ENCODE measurements at places on chromosomes 2 and 18.
A peak's percentile ranks its signal among the peaks of the same experiment; 100 is the strongest.

GRCh38 chr2:65320042-65320725, 92.6 kb downstream of the ACTR2 start:
- DNase-seq: peak; percentile 4

DNA sequence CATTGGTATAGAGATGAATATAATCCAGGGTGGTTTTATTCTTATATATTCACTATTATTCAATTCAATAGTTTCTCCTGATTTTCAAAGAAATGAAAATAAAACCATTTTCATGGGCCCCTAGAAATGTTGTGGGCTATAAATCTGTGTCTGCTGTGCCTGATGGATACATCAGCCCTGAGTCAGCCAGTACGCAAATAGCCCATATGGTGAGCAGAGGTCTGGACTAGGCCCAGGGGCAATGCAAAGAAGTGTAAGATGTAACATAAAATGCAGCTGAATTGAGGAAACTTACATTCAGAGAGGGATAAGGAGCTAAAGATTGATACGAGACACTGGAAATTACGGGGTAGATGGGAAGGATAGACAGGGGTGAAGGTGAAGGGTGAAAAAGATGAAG, 122.5 kb downstream of the MAIP1 start:
- DNase-seq: no peak

DNA sequence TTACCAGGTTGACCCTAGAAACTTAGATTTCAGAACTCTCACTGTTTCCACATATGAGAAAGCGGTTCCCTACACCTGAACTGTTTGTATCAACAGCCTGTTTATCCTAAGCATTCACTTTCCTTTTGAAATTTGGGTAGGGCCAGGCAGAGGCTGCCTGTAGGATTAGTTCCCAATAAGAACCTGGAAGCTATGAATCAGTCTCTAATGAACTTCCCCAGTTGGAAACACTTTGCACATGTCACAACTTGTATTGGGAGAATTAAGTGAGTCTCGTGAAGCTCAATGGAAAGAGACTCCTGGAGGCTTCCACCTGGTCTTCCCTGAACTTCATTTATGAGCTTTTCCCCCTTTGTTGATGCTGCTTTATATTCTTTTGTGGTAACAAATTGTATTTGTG, 486.6 kb upstream of the HS6ST1 start:
- DNase-seq: no peak

DNA sequence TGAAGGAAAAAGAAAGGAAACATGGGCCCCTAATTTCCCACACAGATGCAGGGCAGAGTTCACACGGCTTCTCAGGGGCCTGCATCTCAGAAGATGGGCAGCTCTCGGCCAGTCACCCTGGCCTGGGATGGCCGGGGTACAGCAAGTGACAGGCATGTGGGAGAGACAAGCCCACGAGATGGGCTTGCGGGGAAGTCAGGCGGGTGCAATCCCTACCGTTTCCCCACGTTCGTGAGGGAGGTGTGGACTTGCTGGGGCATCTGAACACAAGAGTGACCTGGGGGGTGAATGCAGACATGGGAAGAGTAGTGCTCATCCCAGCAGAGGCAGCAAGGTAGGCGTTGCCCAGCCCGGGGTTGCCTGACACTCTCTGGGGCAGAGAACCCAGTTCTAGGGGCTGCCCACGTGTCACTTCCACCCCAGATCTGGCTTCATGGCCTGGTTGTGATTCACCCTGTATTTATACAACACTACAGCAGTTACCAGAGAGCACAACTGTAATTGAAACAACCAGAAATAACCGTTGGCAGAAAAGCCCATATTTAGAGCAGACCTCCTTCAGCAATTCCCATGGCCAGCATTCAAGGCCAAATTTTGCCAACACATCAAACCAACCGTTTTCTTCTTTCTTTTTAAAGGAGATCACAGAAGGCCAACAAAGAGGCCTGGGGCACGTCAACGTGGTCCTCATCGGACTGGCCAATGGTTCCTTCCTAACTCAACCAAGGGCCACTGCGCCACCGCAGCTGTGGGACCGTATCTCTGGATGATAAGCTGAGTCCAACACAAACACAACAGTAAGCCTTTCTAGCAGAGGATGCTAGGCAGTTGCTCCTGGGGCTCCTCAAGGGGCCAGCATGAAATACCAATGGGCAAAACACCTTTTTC, 58.4 kb downstream of the PARD6G start:
- no peak for DNase-seq

DNA sequence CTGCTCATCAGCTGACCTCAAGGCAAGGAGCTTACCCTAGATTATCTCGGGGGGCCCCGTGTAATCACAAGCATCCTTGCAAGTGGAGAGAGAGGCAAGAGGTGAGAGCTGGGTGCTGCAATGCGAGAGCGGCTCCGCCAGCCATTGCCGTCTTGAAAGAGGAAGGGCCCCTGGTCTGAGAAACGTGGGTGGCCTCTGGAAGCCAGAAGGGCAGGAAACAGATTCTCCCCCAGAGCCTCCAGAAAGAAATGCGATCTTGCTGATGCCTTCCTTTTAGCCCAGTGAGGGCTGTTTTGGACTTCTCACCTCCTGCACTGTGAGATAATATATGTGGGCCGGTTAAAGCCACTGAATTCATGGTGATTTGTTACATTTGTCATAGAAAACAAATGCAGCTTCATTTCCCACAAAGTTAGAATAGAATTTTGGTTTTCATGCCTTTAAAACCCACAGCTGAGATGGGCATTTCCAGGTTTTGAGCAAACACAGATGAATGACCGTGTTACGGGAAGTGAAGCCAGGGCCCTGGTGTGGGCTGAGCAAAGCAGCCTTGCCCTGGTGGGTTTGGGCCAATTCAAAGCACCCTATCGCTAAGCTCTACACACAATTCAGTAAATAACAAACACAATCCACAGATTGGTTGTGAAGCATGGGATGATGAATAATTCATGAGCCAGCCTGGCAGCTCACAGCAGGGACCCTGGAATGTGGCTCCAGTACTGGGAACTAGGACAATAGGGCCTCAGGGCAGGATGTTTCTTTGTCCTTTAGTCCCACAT, 319.9 kb upstream of the HS6ST1 start:
- no peak for DNase-seq

DNA sequence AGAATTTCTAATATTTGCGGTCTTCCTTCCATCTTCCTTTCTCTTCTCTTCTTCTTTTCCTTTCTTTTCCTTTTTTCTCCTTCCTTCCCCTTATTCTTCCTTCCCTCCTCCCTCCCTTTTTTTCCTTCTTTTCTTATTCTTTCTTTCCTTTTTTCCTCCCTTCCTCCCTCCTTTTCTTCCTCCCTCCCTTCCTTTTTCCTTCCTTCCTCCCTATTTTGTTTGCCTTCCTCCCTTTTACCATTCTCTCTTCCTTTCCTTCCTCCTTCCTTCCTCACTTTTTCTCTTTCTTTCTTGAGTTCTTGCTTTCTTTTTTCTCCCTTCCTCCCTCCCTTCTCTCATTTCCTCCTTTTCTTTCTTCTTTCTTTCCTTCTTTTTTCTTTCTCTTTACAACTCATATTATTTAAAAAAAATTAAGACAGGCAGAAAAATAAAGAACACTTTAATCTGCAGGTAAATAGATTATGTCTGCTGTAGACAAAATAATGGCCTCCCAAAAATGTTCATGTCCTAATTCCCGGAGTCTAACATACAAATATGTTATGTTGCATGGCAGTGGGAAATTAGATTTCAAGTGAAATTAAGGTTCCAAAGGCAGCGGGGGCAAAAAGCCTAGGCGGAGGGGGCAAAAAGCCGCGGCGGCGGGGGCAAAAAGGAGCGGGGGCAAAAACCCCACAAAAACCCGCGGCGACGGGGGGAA, 152.4 kb downstream of the ANKRD30BL start:
- DNase-seq: no peak

All from activated T-helper 9 cell treated with anti-CD3 and anti-CD28 coated beads, Interleukin-2, amount 50 U/mL, for 16 hours (primary cell).